Activated CD4-positive, alpha-beta T cell treated with anti-CD3 and anti-CD28 coated beads for 36 hours (primary cell): ENCODE measurements at places on chromosomes 7 and 10.
A peak's percentile ranks its signal among the peaks of the same experiment; 100 is the strongest.

GRCh38 chr10:29627201-29628132 lies 7.3 kb downstream of the SVIL start:
- DNase-seq: no peak

- no peak for DNase-seq
Measured at GRCh38 chr7:73615886-73616285, 8.4 kb downstream of the MLXIPL start.

- peak; percentile 61 for DNase-seq
Measured at GRCh38 chr10:63866075-63866746, 345.0 kb downstream of the REEP3 start.

GRCh38 chr7:121181357-121181756 lies 147.4 kb upstream of the WNT16 start:
- no peak for DNase-seq

DNA sequence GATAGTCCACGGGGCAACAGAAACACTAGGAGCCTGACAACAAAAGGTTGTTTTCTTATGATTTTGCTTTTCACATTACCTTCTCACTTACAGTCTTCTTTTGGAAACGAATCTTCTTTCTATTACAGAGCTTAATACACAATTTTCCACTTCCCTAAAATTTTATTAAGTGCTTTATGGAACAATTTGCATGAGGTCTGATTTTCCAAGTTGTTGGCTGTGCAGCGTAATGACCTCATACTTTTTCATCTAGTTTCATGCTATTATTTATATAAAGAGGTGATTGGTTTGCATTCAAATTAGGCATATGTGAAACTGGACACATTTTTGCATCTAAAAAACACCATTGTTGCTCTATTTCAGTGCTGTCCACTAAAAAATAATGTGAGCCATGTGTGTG lies 76.7 kb downstream of the CFAP58 start:
- DNase-seq: no peak

GRCh38 chr7:105267244-105267643 lies 121.5 kb downstream of the SRPK2 start:
- DNase-seq: no peak
